ENCODE measurements at places on chromosomes 5 and 9.

GRCh38 chr9:105445203-105445881 lies 2.5 kb upstream of the FSD1L start:
- DNase-seq = no peak

DNA sequence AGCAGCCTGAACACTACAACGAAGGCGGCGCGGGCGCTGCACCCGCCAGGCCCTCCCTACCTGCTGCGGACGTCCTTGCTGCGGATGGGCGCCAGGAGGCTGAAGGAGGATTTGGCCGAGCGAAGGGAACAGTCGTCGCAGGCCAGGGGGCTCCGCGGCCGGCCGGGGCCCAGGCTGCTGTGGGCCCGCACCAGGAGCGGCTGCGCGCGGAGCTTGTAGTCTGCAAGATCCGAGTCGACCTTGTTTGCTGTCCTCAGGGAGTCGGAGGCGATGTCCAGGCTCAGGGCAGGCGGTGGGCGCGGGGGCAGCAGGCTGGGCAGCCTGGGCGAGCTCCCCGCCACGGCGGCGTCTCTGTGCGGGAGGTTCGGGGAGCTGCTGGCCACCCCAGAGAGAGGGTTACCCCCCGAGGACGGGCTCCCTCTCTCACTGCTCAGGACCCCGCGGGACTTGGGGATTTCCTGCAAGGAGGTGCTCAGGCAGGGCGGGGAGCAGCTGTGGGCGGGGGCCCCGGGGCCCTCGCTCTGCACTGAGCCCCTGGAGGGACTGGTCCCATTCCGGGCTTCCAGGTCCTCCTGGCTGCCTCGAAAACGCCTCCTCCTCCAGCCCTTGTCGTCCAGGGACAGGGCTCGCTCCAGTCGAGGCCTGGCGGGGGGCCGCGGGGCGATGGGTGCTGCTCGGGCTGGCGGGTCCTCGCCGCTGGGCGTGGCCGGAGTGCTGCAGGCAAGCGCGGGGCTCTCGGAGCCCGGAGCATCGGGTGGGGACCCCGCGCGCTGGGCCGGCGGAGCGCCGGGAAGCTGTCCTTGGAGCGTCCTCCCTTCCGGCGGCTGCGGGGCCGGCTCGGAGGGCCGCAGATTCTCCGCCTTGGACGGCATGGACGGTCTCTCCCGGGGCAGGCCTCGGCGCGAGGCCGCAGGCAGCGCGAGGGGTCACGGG lies 831 bp downstream of the INPP5E start:
- DNase-seq = peak; percentile 56

- no peak for DNase-seq
Measured at GRCh38 chr5:102823441-102823874, 68.4 kb downstream of the PAM start.

GRCh38 chr9:131385296-131385695 lies 8.6 kb upstream of the PRRC2B start:
- no peak for DNase-seq

DNA sequence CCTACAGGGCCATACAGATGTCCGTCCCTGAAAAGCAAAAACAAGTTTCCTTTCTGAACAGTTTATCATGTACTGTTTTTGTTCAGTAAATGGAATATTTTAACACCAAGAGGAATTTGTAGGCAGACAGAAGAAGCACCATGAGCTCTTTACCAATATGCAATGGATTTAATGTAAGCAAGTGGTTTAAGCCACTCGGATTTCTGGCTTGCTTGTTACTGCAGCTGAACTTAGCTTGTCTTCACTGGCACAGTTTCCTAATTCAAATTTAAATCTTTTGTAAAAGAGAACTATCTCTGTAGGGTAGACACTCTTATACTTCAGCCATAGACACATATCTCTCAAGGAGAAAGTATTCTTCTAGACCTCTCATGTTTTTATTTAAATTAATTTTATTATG lies 12.7 kb upstream of the EBF1 start:
- DNase-seq = no peak

DNA sequence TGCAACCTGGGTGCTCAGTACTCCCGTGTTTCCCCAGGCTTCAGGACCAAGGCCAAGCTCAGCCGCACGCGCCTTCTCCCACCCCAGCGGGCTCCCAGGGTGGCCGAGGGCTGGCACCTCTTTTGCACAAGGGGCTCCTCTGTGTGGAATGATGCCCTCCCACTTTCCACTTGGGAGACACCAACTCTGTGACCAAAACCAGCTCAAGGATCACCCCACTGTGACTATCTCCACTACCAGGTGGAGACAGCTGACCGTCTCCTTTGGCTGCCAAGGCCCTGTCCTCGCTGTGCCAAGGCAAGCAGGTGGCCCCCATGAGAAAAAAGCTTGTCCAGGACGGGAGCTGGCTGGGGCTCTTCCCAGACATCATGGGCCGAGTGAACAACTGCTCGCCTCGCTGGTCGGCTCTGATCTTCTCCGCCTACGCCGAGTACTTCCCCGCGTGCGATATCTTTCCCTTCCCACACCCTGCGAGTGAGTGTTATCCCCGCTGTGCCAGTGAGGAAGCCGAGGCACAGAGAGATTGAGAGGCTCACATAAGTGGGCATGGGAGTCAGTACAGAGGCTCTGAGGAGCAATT lies 132.8 kb downstream of the ZNF354C start:
- no peak for DNase-seq

DNA sequence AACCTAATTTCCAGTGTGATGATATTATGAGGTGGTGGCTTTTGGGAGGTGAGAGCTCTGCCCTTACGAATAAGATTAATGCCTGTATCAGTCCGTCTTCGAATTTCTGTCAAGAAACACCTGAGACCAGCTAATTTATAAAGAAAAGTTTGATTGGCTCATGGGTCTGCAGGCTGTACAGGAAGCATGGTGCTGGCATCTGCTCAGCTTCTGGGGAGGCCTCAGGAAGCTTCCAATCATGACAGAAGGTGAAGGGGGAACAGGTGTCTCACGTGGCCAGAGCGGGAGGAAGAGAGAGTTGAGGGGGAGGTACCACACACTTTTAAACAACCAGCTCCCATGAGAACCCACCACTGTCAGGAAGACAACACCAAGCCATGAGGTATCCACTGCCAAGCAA lies 46.9 kb downstream of the C9orf50 start:
- DNase-seq = no peak

DNA sequence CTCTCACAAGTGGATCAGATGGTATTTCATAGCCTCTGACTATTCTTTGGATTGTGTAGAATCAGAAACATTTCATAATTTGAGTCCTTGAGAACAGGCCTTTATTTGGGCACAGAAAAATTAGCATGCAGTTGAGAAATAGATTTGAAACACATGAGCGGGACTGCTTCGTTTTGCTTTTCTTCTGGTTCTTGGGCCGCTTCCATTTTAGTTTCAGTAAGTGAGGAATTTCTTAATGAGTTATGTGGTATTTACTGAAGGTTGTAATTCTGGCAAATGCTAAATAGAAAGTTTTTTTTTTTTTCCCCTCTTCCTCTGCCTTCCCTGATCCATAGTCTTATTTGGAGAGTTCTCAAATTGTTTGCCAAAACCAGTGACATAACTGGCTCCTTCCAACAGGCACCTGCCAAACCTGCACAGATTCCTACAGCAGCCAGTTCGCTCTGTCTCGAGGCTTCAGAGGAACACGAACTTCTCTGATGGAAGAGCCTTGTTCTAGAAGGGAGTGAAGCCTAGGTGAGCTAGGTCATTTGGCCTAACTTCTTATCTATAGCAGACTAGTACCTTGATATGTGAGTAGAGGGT lies 71.2 kb upstream of the SLC28A3 start:
- DNase-seq = no peak

- no peak for DNase-seq
Measured at GRCh38 chr5:98638111-98638510, 135.4 kb upstream of the RGMB start.

- no peak for DNase-seq
Measured at GRCh38 chr5:53211799-53212198, 102.2 kb upstream of the MOCS2 start.

DNA sequence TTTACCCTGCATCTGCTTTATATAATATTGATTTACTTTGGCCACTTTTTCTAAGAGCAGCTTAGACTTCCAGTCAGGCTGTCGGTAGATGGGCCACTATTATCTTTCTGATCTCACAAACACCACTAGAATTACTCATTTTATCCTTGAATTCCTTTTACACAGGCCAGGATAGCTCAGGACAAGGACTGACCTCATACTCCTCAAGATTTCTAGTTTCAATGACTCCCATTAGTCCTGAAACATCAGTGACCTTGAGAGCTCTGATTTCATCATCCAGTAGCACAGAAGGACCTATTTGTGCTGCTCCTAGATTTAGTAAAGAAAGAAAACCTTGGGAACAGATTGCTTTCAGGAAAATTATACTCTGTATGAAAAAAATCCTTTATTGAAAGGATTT lies 727.9 kb upstream of the PTPRD start:
- DNase-seq = no peak

DNA sequence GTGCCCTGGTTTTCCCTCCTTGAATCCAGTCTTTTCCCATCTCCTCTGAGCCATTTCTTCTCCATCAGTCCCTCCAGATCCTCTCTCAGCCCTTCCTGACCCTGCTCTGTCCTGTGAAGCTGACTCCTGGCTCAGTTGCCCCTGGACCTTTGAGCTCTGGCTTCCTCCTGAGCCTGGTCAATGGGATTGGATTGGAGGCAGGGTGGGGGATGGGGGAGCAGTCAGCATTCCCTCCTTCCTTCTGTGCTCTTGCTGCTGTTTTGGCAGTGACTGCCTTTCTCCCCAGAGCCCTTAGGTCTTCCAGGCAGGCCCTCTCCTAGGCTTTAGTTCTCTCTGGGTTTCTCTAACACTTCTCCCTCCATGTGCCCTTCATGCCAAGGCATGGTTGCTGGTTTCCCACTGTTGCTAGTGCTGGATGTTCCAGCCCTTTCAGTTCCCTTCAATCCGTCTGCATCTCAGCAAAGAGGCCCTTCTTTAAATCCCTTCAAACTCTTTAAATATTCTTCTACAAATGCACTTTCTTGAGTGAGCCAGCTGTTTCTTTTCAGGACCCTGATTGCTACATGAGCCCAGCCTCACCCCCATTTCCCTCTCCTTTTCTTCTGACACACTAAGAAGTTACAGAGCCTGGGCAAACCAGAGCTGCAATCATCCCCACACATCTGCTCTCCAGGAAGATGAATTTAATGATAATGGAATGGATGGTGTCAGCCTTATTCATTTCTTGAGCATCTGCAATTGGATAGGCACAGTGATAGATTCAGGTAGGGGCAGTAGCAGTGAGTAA lies 2.2 kb downstream of the TNFSF15 start:
- no peak for DNase-seq

DNA sequence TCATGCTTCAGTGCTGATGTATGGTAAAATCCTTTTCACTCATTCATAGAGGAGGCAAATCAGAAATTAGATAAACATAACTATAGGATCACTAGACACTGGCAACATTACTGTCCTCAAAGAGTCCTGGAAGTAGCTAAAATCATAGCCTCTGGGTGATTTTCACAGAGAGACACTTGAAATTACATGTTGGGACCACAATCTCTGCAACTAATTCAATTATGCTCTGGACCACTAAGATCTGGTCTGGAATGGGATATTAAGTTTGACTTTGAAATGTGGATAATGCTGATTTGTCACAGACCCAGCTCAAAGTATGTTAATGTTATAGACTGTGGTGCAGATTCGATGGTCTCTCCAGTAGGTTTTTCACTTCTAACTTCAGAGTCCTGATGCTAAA lies 214.6 kb upstream of the CCNH start:
- DNase-seq = no peak

- no peak for DNase-seq
Measured at GRCh38 chr9:78062710-78063109, 31.1 kb upstream of the GNAQ start.

DNA sequence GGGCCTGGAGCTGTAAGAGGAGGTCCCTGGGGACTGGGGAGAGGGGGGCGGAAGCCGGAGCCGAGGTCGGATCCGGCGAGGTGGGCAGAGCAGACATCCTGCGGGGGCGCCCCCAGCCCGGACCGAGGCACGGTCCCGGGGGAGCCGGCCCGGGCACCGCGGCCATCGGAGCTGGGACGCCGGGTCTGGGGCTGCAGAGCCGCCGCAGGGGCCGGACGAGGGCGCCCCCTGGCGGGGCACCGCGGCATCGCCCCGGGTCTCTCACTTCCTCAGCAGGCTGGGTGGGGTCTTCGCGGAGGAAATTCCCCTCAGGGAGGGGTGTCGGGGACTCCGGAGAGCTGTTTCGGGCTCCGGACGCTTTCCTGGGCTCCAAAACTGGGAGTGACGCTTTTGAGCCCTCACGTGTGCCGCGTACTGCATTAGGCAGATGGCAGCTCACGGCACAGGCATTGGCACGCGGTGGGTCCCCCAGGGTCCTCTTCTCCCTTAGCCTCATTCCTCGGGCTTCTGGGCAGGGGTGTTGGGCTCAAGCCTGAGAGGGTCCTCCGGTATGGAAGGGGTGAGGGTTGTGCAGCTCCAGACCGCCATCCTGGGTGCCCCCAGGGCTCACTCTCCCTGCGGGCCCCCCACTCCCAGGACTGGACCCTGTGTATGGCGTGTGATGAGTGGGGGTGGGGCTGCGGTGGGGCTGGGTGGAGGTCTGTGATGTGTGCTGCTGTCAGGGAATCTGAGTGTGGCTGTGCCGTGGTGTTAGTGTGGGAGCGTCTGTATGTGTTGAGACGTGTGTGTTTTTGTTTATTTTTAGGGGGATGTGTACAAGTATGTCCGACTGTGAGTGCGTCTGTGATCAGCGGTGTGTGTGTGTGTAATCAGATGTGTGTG lies 29.6 kb downstream of the LHX2 start:
- peak; percentile 10 for DNase-seq

DNA sequence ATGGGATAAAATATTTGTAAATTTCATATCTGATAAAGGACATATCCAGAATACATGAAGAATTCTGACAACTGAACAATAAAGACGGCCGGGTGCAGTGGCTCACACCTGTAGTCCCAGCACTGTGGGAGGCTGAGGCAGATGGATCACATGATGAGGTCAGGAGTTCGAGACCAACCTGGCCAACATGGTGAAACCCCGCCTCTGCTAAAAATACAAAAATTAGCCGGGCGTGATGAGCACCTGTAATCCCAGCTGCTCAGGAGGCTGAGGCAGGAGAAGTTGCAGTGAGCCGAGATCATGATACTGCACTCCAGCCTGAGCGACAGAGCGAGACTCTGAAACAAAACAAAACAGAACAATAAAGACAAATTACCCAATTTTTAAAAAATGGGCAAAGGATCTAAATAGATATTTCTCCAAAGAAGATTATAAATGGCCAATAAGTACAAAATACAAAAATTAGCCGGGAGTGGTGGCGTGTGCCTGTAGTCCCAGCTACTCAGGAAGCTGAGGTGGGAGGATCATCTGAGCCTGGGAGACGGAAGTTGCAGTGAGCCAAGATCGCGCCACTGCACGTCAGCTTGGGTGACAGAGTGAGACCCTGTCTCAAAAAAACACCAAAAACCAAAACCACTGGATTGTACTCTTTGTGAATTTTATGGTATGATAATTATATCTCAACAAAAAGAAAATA lies 9.6 kb upstream of the NSD1 start:
- no peak for DNase-seq

- DNase-seq = no peak
Measured at GRCh38 chr9:129209580-129209979, 31.5 kb upstream of the IER5L start.

- no peak for DNase-seq
Measured at GRCh38 chr5:92730486-92730885, 850.5 kb downstream of the NR2F1-AS1 start.

GRCh38 chr9:108684288-108685025 lies 171.3 kb downstream of the ACTL7B start:
- no peak for DNase-seq

GRCh38 chr9:3397766-3398165 lies 128.0 kb downstream of the RFX3 start:
- no peak for DNase-seq
